Endodermal cell (in vitro differentiated cells): ENCODE measurements at places on chromosomes 4 and X.

- no peak for DNase-seq
Observed at GRCh38 chr4:40349561-40350198, 14.5 kb downstream of the CHRNA9 start.

- no peak for DNase-seq
Observed at GRCh38 chrX:118022753-118023152, 93.9 kb downstream of the KLHL13 start.

DNA sequence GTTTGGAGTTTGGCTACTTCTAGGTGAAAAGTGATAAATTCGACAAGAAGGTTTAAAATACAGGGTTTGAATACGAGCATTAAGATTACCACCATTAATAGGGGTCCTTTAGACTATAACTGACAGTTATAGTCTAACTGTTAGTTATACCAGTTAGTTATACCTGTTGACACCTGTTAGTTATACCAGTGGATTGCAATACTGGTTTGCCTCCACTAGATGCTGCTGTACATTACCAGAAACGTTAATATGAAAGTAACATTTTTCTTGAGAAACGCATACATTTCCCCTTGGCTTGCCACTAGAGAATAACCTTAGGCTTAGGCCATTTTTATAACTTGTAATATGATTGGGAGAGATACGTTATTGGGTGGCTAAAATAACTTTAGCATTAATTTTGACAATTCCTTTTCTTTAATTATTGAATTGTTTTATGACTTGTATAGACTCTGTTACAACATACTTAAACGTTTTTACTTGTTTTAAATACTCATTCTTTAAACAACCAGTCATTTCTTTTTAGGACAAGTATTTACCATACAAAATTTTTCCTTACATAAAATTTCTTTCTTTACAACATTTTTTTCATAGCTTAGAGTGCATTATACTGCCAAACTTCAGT lies 911.2 kb downstream of the FSTL5 start:
- DNase-seq = no peak

DNA sequence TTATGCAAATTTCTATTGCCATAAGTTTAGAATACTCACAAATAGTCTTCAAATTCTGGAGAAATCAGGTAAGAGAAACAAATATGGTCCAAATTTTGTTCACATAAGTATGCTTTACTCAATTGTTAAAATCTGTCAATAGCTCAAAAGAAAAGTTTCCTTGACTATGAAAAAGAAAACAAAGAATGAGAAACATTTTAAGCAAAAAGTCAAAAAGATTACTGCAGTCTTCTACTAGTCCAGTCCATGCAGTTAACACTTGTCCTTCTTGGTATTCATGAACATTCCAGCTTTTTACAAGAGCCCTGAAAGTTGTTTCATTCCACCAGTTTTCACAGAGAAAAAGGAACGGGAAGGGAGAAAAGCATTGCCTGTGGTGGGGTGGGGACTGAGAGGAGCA lies 54.7 kb upstream of the ZXDA start:
- no peak for DNase-seq

DNA sequence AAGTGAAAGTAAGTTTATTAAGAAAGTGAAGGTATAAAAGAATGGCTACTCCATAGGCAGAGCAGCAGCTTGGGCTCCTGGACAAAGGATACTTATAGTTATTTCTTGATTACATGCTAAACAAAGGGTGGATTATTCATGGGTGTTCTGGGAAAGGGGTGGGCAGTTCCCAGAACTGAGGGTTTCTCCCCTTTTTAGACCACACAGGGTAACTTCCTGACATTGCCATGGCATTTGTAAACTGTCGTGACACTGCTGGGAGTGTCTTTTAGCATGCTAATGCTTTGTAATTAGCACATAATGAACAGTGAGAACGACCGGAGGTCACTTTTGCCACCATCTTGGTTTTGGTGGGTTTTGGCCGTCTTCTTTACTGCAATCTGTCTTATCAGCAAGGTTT lies 557.6 kb downstream of the SPRY1 start:
- DNase-seq = no peak

DNA sequence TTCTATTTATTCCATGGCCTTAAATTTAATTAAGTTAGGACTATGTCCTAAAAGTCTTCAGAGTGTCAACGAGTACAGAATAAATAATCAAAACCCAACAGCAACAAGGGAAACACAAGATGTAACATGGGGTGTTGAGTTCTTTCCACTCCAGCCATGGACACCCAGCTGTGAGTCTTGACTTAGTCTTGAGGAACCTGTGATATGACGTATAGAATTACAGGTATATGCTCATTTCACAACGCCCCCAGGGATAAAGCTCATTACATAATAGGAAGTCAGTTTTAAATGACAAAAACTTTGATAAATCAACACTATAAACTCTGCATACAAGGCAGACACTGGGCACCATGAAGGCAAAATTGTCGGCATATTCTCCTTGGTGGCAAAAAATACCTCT lies 200.0 kb upstream of the CASK start:
- DNase-seq = no peak

DNA sequence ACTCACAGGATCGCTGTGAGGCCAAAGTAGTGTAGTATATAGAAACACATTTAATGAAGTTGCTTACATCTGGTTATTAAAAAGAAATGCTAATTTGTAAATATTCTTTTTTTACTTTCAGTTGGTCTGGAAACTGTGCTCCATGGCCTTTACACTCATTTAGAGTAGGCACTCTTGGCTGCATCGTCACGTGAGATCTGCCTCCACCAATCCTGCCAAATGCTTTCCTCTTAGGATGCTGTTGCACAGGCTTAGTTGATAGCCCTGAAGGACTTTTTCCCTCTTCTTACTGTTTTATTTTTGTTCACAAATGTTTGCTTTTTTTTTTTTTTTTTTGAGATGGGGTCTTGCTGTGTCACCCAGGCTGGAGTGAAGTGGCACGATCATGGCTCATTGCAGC lies 6.3 kb downstream of the CPE start:
- no peak for DNase-seq

GRCh38 chr4:11894221-11894620 lies 465.5 kb upstream of the HS3ST1 start:
- DNase-seq = no peak

DNA sequence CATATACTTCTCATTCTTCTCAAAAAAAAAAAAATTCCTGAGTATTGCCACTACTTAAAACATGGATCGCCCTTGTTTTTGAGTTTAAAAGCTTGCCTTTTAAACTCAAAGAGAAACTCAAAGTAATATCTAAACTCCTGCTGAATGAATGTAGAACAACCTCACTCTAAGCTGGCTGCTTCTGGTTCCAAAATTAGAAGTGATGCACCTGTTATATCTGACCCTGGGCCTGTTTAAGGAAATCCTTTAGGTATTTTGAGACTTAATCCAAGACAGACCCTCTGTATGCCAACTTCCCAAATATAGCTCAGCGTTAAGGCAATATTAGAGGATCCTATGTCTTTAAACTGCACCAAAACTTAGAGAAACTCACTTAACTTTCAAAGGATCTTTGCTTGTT lies 1.8 kb upstream of the OTUD4 start:
- no peak for DNase-seq

DNA sequence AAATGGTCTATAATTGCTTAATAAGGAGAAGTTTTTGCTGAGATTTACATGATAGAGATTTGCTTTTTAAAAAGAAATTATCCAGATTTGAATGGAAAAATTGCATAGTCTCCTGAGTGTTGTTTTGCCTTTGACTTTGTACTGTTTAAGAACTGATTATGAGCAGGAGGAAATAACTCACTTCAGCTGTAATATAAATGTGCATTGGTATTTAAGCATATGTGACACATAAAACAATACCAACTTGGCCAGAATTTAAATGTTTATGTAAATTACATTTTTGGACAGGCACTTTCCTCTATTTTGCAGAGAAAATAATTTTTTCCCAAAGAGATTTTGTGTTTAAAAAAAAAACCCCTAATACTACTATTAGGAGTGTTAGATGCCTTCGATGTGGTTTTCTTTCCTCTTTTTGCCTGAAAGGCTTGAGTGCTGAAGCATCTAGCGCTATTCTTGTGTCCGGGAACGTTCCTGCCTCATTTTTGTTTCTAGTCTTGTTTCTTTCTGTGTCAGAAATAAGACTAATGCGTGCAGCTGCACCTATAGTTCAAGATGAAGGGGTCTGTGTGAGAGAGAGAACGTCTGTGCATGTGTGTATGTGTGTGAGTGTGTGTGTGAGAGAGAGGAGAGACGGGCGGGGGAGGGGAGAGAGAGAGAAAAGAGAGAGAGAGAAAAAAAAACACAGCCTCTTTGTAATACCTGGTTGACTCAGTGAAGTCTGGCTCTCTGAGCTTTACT lies 60.8 kb downstream of the TBL1X start:
- no peak for DNase-seq

DNA sequence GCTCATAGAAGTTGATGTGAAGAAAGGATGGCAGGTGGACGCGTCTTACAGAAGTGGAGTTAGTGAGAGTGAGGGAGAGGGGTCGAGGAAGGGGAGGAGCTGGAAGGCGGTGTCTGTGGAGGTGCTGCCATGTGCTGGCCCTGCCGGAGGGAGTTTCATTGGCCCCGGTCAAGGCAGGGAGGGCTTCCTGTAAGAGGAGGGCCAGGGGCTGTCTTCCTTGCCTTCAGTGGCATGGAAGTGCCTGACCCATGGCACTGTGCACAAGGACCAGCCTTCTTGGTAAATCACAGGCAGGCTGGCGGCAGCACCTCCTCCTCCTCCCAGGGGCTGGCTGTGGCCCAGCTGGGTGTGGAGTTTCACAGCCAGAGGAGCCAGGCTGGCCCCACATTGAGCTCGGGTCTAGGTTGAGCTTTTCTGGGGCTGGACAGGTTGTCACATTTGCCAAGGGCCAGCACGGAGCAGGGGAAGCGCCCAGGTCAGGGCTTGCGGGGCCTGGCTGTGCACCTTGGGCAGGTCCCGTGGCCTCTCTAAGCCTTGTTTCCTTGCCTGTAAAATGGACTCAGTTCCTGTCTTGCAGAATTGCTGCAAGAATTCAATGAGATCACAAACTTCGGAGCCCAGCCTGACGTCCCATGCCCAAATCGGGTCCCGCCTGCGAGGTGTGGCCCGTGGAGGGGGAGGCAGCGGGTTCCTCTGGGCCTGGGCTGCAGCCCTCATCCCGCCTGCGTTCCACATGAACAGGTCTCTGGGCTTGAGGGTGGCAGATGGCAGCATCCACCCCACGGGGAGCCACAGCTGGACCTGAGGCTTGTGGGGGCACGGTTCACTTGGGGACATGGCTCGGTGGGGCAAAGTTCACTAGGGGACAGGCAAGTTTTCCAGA lies 7.0 kb downstream of the HTRA3 start:
- DNase-seq = no peak

GRCh38 chrX:151155234-151155633 lies 21.1 kb upstream of the GPR50 start:
- no peak for DNase-seq

- DNase-seq = no peak
Observed at GRCh38 chr4:77845400-77845799, 17.2 kb upstream of the MRPL1 start.

GRCh38 chrX:153400146-153401132 lies 711 bp downstream of the PNMA6E start:
- DNase-seq = peak; percentile 86

- DNase-seq = no peak
Observed at GRCh38 chr4:53859305-53859704, 205.1 kb downstream of the CHIC2 start.

GRCh38 chr4:76233967-76234678 lies 17.4 kb upstream of the FAM47E start:
- peak; percentile 84 for DNase-seq

- no peak for DNase-seq
Observed at GRCh38 chr4:152087335-152087734, 326.5 kb upstream of the GATB start.

GRCh38 chr4:144820011-144820727 lies 174.2 kb downstream of the HHIP start:
- DNase-seq = no peak

DNA sequence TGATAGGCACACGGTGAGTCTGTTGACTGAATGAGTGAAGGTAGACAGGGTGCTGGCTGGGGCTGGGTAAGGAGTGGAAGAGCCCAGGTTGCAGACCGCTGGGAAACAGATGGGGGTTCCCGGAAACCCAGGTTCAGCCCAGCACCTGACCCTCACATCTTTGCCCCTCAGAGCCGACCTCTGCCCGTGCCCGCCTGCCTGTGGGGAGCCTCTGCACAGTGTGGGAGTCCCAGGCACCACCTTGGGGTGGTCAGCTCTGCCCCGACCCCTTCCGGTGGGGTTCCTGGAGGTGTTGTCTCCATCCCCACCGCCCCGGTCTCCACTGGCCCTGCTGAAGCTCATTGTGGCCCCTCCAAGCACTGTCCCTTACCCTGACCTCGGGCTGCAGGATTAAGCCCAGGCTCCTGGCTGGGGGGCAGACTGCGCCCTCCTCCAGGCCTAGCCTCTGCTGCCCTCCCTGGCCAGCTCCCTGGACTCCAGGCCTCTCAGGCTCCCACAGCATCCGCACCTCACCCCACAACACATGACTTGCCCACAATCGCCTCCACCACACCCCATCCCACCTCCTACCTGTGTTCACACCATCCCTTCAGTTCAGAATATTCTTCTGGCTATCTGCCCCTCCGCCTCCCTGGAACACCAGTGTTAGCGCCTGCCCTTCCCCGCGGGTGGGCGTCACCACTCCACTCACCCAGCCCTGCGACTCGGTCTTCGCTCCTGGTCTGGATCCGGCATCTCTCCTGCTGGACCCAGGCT lies 21.4 kb downstream of the HMX1 start:
- DNase-seq = peak; percentile 36

GRCh38 chr4:14176613-14177012 lies 549.1 kb upstream of the BOD1L1 start:
- DNase-seq = no peak

- DNase-seq = no peak
Observed at GRCh38 chrX:13750204-13750603, 15.7 kb downstream of the OFD1 start.

DNA sequence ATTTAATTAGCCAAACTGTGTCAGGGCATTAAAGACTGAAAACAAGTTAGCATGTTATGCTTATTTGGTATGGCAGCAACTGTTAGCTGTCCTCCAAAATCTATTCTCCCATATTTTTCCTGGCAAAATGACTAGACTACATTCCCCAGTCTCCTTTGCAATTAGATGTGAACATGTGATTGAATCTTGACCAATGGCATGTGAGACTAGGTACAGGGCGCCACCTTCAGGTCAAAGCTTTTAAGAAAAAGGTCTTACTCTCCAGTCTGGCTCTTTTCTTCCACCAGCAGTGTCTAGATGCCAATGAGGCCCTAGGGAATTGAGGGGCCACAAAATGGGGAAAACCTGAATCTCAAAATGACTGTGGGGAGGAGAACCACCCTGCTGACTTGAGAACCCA lies 408.2 kb downstream of the SMARCA1 start:
- DNase-seq = peak; percentile 88

- DNase-seq = peak; percentile 47
Observed at GRCh38 chr4:11535333-11535732, 106.6 kb upstream of the HS3ST1 start.

GRCh38 chrX:108216919-108217571 lies 125.5 kb downstream of the ATG4A start:
- no peak for DNase-seq

DNA sequence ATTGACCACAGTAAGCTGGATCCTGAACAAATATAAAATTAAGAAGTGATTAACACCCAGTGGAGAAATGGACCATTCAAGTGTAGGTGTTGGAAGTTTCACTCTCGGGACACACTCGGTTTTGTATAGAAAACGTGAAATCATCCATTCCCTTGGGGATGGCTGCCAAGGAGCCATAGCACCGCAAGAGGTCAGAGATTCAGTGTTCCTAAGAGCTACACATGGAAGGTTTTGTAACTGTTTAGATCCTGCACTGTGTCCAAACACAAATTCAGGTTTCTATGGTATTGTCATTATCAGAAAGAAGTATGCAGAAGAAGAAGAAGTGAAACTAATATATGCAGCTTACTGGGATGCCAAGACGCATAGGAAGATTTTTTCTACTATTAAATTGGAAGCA lies 281.0 kb downstream of the LDB2 start:
- no peak for DNase-seq
